ENCODE measurements at places on chromosomes 13 and 19.

- peak; percentile 96 for DNase-seq
Measured at GRCh38 chr13:41456768-41457588, at the start of gene RGCC. Gene RGCC, plus strand, starts transcription at chr13:41457550. Its CDS starts 158 bp downstream, at chr13:41457708.

DNA sequence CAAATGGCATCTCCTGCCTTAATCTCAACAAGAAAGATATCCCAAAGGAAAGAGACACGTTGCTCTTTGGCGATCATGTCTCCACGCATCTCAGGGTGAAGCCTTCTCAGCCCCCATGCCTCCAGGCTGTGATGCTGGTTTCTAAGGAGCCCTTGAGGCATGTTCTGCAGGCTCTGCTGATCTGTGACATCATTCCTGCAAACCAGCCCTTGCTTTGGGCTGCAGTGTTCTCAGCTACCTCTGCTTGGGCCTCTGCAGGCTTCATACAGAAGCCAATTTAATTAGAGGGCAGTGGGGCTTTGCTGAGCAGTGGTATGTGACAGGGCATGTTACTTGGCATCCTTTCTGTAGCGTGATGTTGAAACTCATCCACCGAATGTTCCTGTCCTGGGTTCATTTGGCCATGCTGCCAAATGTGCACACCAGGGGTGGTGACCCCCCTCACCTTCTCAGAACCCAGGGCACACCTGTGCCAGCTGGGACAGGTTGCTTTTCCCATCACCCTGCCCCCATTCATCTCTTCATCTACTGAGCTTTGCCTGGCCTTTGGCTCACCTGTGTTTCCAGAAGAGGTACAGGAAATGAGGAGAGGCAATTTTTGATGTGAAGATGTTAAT, 230.9 kb downstream of the TEX29 start:
- DNase-seq, result no peak

DNA sequence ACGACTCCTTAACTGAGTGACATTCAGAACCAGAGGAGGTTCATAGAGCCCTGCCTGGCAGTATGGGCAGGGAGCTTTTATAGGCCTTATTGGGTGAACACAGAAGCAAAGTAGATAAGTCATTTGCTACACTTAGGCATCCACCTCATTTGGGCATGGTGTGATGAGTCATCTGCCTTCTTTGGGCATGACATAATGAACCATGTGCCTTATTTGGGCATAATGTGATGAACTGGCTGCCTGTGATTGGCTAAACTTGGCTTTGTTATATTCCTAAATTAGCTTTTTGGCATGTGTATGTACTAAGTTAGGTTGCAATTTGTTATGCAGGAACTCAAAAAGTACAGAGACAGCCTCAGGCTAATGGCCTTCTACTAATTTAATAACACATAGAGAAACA, 2210.2 kb upstream of the PCDH20 start:
- DNase-seq, result no peak

GRCh38 chr19:28941833-28942232, 271.1 kb downstream of the UQCRFS1 start:
- DNase-seq, result no peak

DNA sequence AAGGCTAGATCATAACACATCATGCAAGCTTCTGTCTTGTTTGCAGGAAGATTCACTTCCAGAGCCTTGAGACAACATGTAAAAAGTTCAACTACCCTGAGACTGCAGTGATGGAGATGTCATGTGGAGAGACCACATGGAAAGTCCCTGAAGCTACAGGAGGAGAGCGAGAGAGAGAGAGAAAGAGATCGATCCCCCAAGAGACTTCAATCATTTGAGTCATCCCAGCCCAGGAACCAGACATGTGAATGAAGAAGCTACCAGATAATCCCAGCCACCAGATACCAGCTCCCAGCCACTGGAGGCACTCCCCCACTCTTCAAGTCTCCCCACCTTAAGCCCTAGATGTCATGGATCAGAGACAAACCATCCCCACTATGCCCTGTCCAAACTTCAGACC, 10.7 kb upstream of the EVI5L start:
- no peak for DNase-seq

GRCh38 chr13:35855531-35856019, 275.6 kb downstream of the DCLK1 start:
- no peak for DNase-seq

- DNase-seq, result no peak
Measured at GRCh38 chr13:62629618-62630017, 1214.0 kb upstream of the PCDH20 start.

- DNase-seq, result no peak
Measured at GRCh38 chr13:110317496-110318195, 10.6 kb downstream of the COL4A2 start.

GRCh38 chr19:49856574-49857021, 5.6 kb downstream of the PTOV1 start:
- no peak for DNase-seq

DNA sequence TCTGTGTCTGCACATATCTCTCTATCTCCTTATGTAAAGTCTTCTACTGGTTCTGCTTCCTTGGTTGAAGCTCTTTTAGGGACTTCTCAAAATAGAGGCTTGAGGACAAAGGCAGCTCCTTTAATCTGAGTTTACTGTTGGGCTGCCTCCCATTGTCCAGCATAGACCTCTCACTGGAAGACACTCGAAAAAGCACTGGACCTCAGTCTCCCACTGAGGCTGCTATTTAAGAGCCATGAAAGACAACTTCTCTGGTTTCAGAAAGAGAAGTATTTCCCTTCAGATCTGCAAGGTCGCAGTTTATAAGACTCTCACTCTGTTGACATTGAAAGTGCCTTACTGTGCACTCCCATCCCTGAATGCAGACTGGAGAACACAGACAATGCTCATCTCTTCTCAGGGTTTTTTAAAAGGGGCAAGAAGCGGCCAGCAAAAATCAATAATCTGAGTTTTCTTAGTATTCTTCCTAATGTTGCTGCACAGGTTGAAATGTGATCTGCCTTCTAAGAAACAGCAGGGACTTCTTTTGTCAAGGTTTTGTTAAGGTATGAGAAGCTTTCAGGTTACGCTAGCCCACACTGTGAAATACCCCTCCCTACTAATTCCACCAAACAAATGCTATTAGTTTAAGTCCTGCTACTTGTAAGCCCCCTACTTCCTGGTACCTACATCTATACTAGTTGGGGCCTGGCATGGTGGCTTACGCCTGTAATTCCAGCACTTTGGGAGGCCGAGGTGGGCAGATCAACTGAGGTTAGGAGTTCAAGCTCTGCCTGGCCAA, 450.0 kb upstream of the SLC10A2 start:
- no peak for DNase-seq

GRCh38 chr19:40802300-40803169, 3.5 kb downstream of the EGLN2 start:
- no peak for DNase-seq

GRCh38 chr13:31639443-31640163, 99.7 kb upstream of the RXFP2 start:
- DNase-seq, result no peak

GRCh38 chr13:114141261-114141996, 9.0 kb upstream of the RASA3 start:
- no peak for DNase-seq

DNA sequence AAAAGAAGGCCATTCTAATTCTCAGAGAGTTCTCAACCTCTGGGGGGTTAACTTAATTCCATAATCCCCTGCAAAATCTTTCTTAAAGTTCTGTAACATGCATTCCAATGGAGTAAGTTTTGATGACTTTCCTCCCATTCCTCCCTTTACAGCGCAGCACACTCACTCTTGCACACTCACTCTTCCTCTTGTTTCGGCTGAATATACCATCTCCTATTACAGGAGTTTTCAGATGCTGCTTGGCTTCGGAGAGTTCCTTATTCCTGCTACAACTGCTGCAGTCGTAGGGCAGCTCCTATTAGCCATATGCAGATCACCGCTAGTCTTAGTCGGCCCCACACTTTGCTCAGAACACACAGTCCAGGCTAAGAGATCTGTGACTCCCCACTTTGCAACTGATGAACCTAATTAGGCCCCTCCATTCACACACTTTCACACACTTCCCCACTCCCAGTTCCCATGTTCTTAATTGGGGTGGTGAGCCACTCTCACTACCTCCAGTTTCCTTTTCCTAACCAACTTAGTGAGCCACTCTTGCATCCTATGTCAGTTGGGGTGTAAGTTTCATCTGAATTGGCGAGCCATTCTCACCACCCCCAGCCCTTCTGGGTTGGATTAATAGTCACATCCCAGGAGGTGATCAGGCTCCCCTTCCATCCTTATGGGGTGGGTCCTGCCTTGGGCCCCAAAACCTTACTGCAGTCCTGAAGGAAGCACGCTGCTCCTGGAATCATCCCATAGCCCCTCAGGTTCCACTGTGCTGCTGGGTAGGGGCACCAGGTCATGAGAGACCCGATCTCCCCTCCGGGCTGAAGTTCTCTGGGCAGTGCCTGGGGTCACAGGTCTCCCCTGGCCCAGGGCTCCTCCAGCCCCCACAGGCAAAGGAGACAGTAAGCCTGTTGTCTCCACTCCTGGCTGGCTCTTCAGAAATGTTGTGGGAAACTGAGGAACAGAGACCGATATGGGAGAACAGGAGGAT, 53.9 kb downstream of the OR10H4 start:
- DNase-seq, result no peak

- no peak for DNase-seq
Measured at GRCh38 chr19:7211191-7211951, 82.8 kb downstream of the INSR start.

GRCh38 chr19:5430237-5430636, 25.0 kb upstream of the ZNRF4 start:
- DNase-seq, result no peak

DNA sequence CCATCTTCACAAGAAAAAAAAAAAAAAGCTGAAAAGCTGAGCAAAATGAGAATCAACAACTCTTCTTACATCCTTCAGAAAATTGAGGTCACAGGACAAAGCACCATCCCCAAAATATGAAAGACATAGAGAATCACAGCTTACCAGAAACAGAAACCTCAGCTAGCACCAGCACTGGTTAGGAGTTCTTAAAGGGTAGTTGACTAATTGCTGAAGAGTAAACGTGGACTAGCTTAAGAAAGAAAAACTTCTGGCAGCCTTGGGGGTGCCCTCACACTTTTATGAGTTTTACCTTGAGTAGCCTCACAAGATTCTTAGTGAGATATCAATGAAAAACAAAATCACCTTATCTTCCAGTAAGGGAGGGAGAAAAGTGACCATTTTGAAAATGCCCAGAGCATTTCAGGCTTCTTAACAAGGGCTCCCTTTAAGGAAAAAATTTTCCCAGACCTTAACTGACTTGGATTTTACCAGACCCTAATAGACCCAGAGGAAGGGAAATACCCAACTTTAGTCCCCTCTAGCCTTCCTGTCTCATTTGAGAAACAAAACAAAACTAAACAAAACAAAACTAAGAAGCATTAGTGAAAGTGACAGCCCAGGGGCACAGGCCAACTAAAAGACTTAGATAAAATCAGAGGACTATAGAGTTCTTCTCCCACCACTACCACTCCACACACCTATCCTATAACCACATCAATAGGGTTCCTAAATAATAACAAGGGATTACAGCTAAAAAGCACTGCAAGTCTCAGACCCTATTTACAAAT, 888.6 kb downstream of the DIAPH3 start:
- no peak for DNase-seq

DNA sequence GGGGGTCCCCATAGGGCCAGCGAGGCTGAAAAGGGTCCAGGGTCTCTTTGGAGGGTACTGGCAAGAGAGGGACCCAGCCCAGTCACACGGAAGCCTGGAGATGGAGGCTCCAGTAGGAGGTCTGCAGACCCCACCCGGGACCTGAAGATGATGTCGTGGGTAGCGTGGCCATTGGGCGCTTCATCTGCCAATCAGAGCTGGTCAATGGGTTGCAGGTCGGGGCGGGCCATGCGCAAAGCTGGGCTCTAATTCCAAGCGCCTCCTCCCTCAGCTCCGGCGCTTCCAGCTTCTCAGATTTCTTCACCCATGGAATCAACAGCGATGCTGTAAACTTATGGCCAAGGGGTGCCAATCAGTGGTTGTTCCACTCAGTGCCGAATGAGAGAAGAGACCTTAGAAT, 10.9 kb downstream of the SIGLEC12 start:
- DNase-seq, result no peak

DNA sequence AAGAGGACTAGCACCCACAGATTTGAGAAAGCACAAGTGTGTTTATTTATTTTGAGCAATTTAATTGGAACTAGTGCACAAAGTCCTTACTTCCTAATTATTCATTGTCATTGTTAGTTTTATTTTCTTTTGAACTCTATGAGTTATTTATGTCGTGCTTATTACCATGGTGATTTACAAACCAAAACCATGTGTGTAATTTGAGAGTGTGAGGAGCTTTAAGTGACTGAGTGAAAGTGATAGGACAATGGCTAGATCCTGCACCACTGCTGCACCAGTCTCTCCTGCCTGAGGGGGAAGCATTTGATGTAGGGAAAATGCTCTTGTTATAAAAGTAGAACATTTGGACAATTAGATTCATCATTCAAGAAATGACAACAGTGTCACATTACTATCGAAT, 172.3 kb upstream of the KLF12 start:
- DNase-seq, result no peak

GRCh38 chr19:10805758-10806247, 30.2 kb downstream of the TMED1 start:
- DNase-seq, result no peak

GRCh38 chr19:48968179-48968661, 3.1 kb downstream of the FTL start:
- DNase-seq, result no peak

- DNase-seq, result peak; percentile 69
Measured at GRCh38 chr13:23743278-23744076, 145.7 kb downstream of the MIPEP start.

DNA sequence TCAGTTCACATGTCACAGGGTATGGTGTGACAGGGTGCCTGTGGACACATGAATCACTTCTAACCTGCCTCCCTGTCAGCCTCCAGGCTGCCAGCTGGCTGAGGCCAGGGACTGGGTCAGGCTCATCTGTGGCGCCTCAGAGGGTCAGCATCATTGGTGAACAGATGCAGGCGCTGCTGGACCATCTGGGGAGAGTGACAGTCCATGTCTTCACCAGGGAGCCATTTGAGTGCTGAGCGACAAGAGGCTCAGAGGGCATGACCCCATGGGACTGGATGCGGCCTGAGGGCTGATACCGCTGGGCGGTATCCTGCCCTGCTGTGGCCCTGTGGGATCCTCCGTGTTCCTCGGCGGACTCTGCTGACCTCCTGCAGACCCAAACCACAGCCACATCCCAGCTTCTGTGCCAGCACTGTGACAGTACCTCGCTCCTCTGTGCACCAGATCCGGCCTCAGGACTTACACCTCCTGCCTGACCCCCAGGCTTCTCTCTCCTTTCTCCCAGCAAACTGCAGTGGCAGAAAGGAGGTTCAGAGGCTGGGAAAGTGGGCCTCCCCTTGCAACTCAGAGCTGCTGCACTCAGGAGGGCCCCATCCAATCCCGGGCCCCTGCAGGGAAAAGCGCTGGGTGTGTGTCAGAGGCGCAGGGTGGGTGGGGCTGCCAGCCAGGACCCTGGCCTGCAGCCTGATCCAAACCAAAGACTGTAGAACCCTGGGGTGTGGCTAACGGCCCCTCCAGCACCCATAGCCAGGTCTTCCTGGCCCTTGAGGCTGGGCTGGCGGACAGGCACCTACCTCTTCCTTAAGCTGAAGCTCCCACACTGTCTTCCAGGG, 10.2 kb downstream of the ACTMAP start:
- DNase-seq, result no peak

GRCh38 chr13:44218501-44219240, 155.0 kb upstream of the SERP2 start:
- DNase-seq, result no peak

- no peak for DNase-seq
Measured at GRCh38 chr13:50596776-50597203, 246.7 kb downstream of the DLEU7 start.

GRCh38 chr13:74073274-74073673, 60.9 kb downstream of the KLF12 start:
- no peak for DNase-seq
